ENCODE measurements at places on chromosomes 6 and 20.
A peak's percentile ranks its signal among the peaks of the same experiment; 100 is the strongest.

- DNase-seq: no peak
These were observed 6.6 kb upstream of the SERPINB9 start for GRCh38 chr6:2909718-2910117.

GRCh38 chr6:48113130-48113529 lies 2.1 kb upstream of the PTCHD4 start:
- no peak for DNase-seq

GRCh38 chr6:80480421-80481157 lies 374.1 kb downstream of the BCKDHB start:
- no peak for DNase-seq

- no peak for DNase-seq
These were observed 6.2 kb upstream of the LCA5 start for GRCh38 chr6:79543411-79543810.

DNA sequence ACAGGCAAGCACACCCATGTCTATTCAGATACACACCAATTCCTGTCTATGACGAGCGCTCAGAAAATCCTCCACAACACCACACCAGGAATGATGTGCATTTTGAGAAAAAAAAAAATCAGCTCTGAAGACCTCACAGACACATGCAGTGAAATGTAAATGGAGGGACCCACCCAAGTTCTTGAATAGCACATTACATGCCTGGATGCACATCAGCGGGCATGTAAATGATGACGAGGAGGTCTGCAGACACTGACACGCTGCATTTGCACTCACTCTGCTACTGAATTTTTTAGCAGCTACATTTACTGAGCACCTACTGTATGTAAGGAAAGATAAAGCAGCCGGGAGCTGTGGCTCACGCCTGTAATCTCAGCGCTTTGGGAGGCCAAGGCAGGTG lies 14.7 kb downstream of the NRSN2 start:
- DNase-seq: no peak

GRCh38 chr6:90083891-90084290 lies 189.6 kb downstream of the GJA10 start:
- peak; percentile 27 for DNase-seq

- DNase-seq: no peak
These were observed 36.8 kb upstream of the ZBP1 start for GRCh38 chr20:57656821-57657534.

DNA sequence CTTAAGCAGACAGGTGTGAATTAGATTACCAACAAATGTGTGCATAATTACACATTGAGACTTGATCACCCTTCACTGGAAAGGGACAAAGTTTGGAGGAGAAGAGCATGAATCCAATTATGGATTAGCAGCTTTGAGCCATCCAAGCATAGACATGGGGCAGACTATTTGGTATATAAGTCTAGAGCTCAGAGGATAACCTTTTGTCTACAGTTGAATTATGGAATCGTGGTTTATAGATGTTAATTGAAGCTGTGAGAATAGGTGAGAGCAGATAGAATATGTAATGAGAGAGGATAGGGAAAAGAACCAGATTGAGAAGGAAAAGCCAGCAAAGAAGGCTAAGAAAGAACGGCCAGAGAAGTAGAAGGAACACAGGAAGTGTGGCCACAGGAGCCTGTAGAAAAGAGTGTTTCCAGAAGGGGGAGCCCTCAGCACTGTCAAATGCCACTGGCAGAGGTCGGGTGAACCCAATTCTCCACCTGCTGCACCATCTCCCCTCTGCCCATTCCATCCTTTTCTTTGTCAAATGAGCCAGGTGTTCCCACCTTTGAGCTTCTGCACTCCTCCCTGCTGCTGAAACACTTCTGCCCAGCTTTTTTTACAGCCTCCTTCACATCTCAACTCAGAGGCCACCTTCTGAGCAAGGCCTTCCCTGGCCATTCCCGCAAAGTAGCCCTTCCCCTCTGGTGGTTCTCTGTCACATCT lies 7.3 kb downstream of the DNTTIP1 start:
- DNase-seq: peak; percentile 32

- DNase-seq: no peak
These were observed 198.5 kb downstream of the C6orf118 start for GRCh38 chr6:165110860-165111259.

- no peak for DNase-seq
These were observed 141.5 kb downstream of the ATXN1 start for GRCh38 chr6:16619777-16620176.

- no peak for DNase-seq
These were observed 11.0 kb upstream of the SLC22A1 start for GRCh38 chr6:160110586-160111123.

- no peak for DNase-seq
These were observed 22.9 kb upstream of the NOL4L start for GRCh38 chr20:32607727-32608663.

DNA sequence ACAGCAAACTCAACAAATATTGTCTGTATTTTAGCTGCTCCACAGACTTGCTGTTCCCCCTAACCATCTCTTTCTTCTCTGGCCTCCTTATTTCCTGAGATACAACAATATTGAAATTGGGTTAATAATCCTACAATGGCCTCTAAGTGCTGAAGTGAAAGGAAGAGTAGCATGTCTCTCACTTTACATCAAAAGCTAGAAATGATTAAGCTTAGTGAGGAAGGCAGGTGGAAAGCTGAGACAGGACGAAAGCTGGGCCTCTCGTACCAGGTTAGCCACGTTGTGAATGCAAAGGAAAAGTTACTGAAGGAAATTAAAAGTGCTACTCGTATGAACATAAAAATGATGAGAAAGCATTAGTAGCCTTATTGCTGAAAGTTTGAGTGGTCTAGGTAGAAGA lies 63.8 kb downstream of the ELOVL5 start:
- no peak for DNase-seq

GRCh38 chr20:60634491-60635172 lies 617.4 kb upstream of the CDH4 start:
- DNase-seq: no peak

DNA sequence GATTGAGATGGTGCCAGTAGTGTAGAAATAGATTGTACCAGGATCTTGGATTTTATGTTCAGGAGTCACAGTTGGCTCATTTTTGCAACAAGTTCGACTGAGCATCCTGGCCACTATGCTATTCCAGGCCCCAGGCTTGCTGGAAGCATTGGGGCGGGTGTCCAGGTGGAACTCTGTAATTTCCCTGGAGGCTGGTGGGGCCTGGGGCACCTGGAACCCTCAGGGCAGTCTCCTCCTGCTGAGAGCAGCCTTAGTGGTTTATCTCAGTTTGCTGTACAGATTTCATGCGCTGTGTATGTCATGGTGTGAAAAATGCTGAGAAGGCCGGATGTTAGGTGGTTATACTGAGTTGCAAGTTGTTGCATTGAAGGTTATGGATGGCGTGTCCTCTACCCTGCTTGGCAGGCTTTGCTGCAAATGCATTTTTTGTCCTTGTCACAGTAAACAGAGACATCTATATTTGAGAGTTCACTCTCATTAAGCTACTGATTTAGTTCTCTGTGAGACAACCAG lies 135.1 kb upstream of the MYLIP start:
- DNase-seq: no peak

DNA sequence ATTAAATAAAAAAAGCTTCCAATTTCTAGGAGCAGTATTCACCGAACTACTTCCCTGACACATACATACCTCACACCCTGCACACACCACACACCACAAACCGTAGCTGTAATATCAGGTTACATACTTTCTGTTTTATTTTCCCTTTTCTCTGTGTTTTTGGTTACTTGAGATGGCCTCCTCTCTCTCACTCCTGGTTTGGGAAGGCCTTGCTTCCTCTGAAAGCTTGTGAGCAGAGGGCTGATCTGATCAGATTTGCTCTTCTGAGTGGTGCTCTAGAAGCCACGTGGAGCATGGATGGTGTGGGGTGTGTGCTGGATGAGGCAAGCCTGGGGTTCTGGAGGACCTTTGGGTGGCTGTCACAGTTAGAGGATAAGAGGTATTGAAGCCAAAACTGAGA lies 20.9 kb downstream of the UTRN start:
- no peak for DNase-seq

- DNase-seq: no peak
These were observed 39.0 kb upstream of the CD93 start for GRCh38 chr20:23125159-23125558.

DNA sequence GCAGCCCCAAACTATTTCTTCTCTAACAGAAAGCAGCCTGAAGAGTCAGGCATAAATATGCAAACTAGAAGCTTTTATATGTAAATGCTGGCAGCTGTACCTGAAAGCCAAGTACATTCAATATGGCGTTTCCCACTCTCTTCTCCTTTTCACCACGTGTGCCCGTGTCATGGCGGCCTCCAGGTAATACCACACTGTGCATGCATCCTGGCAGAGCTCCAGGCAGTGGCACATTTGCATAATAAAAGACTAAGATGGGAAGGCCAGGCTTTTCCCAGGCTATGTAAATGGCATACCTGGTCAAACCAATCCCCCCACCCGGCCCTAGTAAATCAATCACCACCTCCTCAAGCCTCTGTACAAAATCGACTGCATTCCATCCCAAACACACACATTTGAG lies 120.6 kb downstream of the MMUT start:
- no peak for DNase-seq

DNA sequence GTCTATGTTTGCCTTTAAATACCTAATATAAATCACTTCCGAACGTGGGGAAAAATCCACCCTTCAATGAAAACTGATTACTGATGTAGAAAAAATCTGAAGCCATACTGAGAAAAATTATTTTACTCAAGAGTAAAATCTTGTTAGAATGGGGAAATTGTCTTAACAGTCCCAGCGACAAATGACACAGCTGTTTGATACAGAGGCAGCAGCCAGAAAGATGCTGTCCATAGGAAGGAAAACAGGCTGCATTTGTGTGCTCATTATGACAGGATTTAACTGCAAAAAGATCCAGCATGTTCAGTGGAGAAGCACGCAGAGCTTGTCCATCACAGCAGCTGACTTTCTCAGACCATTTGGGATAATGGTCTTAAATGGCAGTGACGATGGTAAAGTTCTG lies 443.0 kb downstream of the TFAP2B start:
- no peak for DNase-seq

- DNase-seq: no peak
These were observed 58.1 kb upstream of the SNAP91 start for GRCh38 chr6:83767033-83767432.

DNA sequence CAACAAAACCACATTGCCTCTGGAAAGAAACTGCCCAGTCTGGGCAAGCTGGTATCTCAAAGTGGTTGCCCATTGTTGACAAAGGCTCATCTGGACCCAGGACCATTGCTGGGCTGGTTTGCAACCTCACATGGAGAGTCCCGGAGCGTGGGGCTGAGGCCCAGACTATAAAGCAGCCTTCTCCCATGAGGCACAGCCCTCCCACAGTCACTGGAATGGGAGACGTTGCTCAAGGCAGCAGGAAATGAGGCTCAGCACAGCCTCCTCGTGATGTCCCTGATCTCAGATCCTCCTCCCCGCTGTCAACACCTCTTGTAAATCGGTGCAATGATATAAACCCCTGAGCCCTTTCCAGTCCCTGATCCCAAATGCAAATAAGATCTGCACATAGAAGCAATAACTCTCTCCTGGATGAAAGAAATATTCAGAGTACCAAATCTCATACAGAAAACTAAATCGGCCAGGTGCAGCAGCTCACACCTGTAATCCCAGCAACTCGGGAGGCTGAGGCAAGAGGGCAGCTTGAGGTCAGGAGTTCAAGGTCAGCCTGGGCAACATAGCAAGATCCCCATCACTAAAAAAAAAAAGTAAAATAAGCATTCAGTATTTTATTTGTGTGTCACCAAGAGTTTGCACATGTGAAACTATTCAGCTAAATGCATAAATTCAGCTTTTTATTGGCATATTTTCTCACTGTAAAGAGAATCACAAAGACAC lies 103.0 kb upstream of the RREB1 start:
- no peak for DNase-seq

- DNase-seq: no peak
These were observed 52.8 kb upstream of the ZFAND3 start for GRCh38 chr6:37766717-37767116.

GRCh38 chr6:67352717-67353116 lies 1282.4 kb upstream of the ADGRB3 start:
- DNase-seq: no peak

DNA sequence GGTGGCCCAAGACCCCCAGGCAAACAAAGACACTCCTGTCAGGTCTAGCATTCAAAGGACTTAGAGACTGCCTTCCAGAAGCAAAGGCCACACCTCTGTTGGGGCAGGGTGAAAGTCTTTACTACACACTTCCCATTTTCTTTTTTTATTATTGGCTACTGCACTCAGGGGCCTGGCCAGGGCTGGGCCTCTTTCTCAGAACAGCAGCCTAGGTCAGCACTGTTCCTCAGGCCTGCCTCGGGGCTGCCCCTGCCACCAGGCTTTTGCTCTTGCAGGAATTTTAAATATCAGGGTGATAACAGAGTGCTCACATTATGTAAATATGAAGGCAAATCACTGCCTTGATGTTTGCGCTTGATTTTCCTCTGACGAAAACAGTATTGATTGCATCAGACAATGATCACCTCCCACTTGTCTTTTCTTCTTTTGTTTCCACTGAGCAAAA lies 18.5 kb downstream of the GSTA4 start:
- DNase-seq: no peak

DNA sequence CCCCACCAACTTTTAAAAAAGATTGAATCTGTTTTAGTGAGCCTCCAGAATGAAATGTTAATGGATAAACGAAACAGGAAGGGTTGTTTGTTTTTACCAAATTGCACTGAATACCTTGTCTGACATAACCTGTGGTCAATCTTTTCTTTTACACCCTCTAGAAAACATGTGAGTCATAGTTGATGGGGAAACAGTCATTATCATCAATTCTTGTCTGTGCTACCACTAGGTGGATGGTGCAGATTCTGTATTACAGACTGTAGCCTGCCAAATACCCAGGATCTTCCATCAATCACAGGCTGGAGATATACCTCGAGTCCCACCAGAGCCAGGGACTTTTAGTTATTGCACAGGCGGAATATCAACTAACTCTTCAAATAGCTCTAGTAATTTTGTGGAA lies 29.5 kb upstream of the PKIB start:
- no peak for DNase-seq

GRCh38 chr6:6683969-6684833 lies 95.7 kb downstream of the LY86 start:
- no peak for DNase-seq

- DNase-seq: no peak
These were observed 102.3 kb upstream of the MCHR2 start for GRCh38 chr6:100096341-100096740.

- no peak for DNase-seq
These were observed 107.2 kb downstream of the LY86 start for GRCh38 chr6:6695625-6696276.

- DNase-seq: no peak
These were observed 125.6 kb downstream of the FOXC1 start for GRCh38 chr6:1735239-1735803.

- DNase-seq: no peak
These were observed 25.5 kb upstream of the CST1 start for GRCh38 chr20:23776067-23776771.

All from stimulated activated CD8-positive, alpha-beta memory T cell treated with anti-CD3 and anti-CD28 coated beads, Interleukin-4, amount 100 ng/mL, for 4 hours (primary cell).